ENCODE measurements at places on chromosomes 4 and X.

- DNase-seq, result no peak
These were observed 38.9 kb downstream of the SAT1 start for GRCh38 chrX:23821847-23822246.

DNA sequence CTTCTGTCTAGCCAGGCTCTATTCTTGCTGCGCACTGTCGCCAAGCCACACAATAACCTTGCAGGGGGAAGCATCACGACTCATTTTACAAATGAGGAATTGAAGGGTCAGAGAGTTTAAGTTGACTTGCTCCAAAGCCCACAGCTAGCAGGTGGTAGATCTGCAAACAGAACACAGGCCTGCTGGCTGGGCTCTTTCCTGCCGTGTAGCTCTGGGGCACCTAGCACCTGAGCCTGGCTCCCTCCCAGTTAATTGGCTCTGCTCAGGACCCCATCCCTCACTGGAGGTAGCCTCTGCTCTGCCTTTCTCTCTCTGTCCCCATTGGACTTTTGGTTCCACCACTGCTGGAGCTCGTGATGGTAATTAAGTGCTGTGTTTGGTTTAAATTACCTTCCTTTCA is 98.5 kb downstream of the NSUN7 start:
- DNase-seq, result no peak

- DNase-seq, result no peak
These were observed 95.7 kb downstream of the DCLK2 start for GRCh38 chr4:150173982-150174398.

- DNase-seq, result no peak
These were observed 306.5 kb upstream of the LDB2 start for GRCh38 chr4:17204908-17205307.

DNA sequence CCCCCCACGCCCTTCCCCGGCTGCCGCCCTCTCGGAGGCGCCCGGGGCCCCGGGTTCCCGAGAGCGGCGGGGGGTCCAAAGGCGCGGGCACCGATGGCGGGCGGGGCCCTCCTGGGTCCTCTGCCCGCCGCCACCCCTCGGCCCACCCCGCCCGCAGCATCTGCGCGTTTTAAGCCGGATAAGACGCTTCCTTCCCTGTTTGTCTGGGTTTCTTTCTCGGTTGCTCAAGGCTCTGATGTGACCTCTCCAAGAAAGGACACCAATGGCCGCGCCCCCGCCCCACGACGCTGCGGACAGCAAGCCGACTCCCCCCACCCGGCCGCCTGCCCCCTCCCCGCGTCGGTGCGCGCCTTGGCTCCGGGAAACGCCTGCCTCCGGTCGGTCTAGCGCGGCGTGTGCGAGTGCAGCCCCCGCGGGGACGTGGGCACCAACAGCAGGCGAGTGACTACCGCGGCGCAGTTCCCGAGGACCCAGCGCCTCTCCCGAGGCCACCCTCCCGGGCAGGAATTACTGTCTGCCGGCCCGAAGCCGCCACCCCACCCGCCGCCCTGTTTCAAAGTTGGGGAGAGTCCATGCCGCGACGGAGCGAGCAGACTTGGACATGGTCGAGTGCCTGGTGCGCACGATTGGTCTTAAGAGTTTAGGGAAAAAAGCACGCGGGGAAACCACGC is 21.1 kb upstream of the HMX1 start:
- DNase-seq, result no peak

GRCh38 chr4:76738086-76738931 is 159.6 kb downstream of the SOWAHB start:
- DNase-seq, result no peak

- DNase-seq, result no peak
These were observed 425.6 kb downstream of the INPP4B start for GRCh38 chr4:142420311-142421095.

DNA sequence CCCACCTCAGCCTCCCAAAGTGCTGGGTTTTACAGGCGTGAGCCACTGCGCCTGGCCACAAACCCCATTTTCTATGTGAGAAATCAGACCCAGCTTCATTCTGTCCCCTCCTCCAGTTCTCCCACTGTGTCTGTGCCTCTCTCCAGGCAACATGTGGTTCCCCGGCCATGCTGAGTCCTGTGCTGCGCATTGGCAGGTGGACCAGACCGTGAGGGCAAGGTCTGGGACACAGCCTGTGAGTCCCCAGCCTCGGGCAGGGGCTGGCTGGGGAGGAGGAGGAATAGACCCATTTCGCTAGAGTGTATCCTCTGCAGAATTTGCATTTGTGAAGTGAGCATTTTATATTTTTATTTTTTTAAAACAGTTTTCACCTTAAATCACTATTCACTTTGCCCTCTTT is 21.5 kb upstream of the CLDN24 start:
- DNase-seq, result no peak

DNA sequence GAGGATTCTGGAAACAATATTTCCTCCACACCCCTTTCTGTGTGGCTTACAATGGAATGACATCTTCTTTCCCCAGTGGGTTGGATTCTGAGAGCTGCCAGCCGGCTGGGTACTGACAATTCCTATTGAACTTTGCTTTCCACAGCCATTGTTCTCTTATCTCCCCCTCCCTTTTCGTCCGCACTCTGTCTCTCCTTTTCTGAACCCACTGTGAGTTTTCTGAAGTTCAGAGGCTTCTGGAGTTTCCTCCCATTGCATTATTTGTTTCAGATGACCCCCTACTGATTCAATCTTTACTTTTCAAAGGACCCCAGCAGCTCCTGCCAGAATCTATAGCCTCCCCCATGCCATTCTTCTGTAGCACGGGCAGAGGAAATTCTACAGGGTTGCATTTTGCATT is 10.4 kb downstream of the SMPX start:
- no peak for DNase-seq

GRCh38 chr4:158018221-158018830 is 154.5 kb downstream of the GASK1B start:
- DNase-seq, result no peak

DNA sequence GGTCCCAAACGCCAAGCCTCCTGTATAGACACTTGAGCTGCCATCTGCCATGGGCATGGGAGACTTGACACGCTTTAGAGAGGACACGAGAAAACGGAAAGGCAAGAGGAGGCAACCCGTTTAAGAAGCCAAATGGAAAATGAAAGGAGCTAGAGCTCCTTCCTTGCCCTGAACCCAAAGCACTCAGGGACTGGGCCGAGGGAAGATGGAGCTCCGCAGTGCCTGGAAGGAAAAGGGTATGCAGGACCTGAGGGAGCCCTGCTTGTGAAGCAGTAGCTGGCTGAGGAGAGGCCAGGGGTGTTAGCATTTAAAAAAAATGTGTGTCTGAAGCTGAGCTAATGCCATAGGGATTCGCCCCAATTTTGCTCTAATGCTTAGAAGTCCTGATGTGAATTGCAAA is 15.1 kb downstream of the MCF2 start:
- no peak for DNase-seq

GRCh38 chr4:122742933-122743829 is 10.7 kb downstream of the BBS12 start:
- no peak for DNase-seq

Data from activated naive CD8-positive, alpha-beta T cell treated with anti-CD3 and anti-CD28 coated beads, Interleukin-2, amount 50 U/mL, for 16 hours (primary cell).